ENCODE measurements at places on chromosomes 1 and 21. TPM values are rescaled to one million over a fixed set of nuclear protein-coding genes. Genes with fewer than 3 reads are reported as not detected.

Gene CFAP107
- polyA plus RNA-seq: not detected

Gene HMGCS2
- polyA plus RNA-seq: 0.10 TPM

Gene MPL
- not detected for polyA plus RNA-seq

Gene TTC22
- 0.03 TPM for polyA plus RNA-seq

Gene MAP3K21
- 0.06 TPM for polyA plus RNA-seq

Gene PAQR6
- 0.85 TPM for polyA plus RNA-seq

Gene FMO1
- polyA plus RNA-seq: 0.03 TPM

Gene SLC44A5
- 0.01 TPM for polyA plus RNA-seq

Gene SERTAD4
- 0.12 TPM for polyA plus RNA-seq

Gene CD34
- polyA plus RNA-seq: 21.1 TPM

Gene ZBTB18
- 70.8 TPM for polyA plus RNA-seq

Gene YBX1
- 1,545 TPM for polyA plus RNA-seq

Gene DIO1
- polyA plus RNA-seq: not detected

Gene C4BPB
- polyA plus RNA-seq: 0.12 TPM

Gene LHX8
- not detected for polyA plus RNA-seq

Gene AVPR1B
- not detected for polyA plus RNA-seq

Gene FAM110D
- 1.4 TPM for polyA plus RNA-seq

Gene MYCL
- polyA plus RNA-seq: 0.12 TPM

Gene MYOG
- polyA plus RNA-seq: 9.7 TPM

Gene COL11A1
- polyA plus RNA-seq: 0.03 TPM

Gene F11R
- 3.6 TPM for polyA plus RNA-seq

Gene FLG2
- not detected for polyA plus RNA-seq

Gene FAM72A
- 0.18 TPM for polyA plus RNA-seq

Gene PM20D1
- 0.05 TPM for polyA plus RNA-seq

Gene PTPRU
- 17.4 TPM for polyA plus RNA-seq

Gene FAM177B
- not detected for polyA plus RNA-seq

Gene GJA8
- polyA plus RNA-seq: not detected

Gene GNG4
- polyA plus RNA-seq: 0.04 TPM

Gene AKR7A2
- 28.1 TPM for polyA plus RNA-seq

Gene GPR52
- 0.09 TPM for polyA plus RNA-seq

Gene OLFML2B
- 2.1 TPM for polyA plus RNA-seq

Gene CFAP141
- not detected for polyA plus RNA-seq

Gene CYP4Z1
- polyA plus RNA-seq: 0.09 TPM

Gene DCST1
- not detected for polyA plus RNA-seq

Gene STIL
- polyA plus RNA-seq: 1.0 TPM

Gene IL20
- not detected for polyA plus RNA-seq

Gene SMCP
- not detected for polyA plus RNA-seq

Gene NUDC
- polyA plus RNA-seq: 105 TPM

Gene ASPM
- polyA plus RNA-seq: 0.03 TPM

Gene WNT3A
- polyA plus RNA-seq: not detected

Measured in psoas muscle (tissue), 8 donors.